ENCODE measurements at places on chromosomes 13 and 19.

GRCh38 chr19:39223703-39224279 is 19.7 kb upstream of the SYCN start:
- no peak for DNase-seq

GRCh38 chr13:97306645-97307044 is 84.5 kb downstream of the MBNL2 start:
- no peak for DNase-seq

GRCh38 chr19:13404236-13404635 is 102.0 kb downstream of the CACNA1A start:
- no peak for DNase-seq

- no peak for DNase-seq
These were observed 336.0 kb downstream of the SUCLA2 start for GRCh38 chr13:47665043-47665442.

- no peak for DNase-seq
These were observed 7.0 kb upstream of the ZNF444 start for GRCh38 chr19:56133858-56134653.
